ENCODE measurements at places on chromosomes 4 and X.

GRCh38 chrX:134632355-134632754, 25.9 kb downstream of the PLAC1 start:
- no peak for DNase-seq

DNA sequence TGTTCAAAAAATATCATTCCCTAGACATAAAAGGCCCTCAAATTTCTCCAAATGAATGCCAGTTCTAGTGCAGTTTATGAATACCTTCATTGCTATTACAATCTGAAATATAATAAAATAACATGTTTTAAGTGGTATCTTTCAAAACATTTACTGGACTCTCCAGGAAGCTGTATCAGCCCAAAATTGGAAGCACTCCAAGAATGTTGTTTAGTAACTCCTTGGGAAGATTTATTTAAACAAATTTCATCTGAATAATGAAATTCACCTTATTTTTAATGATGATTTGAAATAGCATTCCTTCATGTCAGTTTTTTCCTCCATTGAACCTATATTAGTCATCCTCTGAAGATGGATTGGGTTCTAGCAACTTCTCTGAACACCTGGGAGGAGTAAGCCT, 217.2 kb upstream of the PCDH18 start:
- DNase-seq: no peak

GRCh38 chrX:11451151-11451550, 157.9 kb downstream of the AMELX start:
- no peak for DNase-seq

DNA sequence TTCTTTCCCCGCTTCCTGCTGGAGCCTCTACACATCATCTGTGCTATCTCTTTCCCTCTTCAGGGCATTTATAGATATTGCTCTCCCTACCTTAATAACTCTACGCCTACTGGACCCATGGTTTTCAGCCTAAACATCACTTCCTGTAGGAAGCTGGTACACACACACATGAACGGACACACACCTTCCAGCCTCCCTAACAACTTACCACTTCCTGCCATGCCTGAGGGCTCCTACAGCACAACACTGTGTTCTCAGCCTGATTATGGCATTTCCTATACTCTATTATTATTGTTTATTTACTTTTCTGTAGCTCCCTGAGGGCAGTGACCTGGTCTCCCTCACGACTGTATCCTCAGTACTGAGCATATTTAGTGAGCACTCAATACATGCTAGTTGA, 163.6 kb upstream of the MAP3K15 start:
- no peak for DNase-seq

GRCh38 chrX:27968352-27968751, 12.9 kb downstream of the DCAF8L1 start:
- no peak for DNase-seq

- DNase-seq: no peak
Observed at GRCh38 chrX:134025986-134026545, 40.7 kb upstream of the GPC3 start.

GRCh38 chr4:137676357-137676998, 144.2 kb upstream of the PCDH18 start:
- DNase-seq: no peak

DNA sequence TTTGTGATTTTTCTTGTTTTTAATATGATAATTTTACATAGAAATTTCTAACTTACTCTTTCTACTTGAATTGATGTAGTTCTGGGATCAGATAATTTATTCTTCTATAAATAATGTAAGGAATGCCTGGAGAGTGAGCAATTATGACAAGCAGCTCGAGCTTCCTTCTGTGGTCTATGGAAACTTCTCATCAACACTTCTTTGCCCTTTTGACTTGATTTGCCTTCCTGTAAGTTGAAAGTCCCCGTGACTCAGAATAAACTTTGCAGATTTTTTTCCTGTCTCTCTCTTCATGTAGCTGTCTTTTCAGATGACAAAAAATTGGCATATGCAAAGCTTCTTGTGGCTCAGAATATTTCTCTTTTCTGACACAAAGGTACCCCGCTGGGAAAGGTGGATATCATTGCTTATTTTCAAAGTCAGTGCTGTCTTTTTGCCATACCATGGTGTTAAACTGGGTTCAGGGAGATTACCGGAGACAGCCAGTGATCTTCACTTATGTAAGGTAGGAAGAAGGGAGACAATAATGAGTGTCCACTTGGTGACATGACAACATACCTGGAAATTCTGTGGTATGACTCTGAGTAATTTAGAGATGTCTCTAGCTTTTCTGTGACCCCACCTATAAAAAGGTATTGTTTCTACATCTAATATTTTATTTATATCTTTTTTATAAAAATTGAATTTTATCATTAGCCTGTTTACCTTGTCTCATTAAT, 278.6 kb upstream of the GNPDA2 start:
- DNase-seq: no peak

DNA sequence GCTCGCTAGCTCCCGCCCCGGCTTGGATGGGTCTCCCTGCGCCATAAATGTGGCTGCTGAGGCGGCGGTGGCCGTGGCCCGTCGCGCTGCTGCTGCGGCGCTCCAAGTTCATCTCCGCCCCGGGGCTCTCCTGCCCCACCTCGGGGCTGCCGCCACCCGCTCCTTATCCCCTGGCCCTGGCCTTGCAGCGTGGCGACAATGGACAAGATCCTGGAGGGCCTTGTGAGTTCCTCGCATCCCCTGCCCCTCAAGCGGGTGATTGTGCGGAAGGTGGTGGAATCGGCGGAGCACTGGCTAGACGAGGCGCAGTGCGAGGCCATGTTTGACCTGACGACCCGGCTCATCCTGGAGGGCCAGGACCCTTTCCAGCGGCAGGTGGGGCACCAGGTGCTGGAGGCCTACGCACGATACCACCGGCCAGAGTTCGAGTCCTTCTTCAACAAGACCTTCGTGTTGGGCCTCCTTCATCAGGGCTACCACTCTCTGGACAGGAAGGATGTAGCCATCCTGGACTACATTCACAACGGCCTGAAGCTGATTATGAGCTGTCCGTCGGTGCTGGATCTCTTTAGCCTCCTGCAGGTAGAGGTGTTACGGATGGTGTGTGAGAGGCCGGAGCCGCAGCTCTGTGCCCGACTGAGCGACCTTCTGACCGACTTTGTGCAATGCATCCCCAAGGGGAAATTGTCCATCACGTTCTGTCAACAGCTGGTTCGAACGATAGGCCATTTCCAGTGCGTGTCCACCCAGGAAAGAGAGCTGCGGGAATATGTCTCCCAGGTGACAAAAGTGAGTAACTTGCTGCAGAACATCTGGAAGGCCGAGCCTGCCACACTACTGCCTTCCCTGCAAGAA, 763 bp downstream of the USP38 start:
- no peak for DNase-seq

DNA sequence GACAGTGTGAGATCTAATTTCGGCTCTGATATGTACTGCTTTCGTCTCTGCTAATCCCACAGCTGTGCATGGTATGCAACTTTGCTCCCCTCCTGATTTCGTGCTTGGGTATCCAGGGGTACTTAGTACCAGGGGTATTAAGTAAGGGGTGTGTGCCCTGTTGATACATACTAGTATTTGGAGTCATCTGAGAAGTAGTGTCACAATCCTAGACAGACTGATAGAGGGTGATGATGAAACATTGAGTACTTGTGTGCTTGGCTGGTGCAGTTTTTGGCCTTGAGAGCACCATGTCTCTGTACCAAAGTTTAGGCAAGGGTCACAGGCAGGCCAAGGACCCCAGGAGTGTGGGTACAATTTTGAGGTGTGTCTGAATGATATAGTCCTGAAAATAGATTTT, 10.9 kb downstream of the GPAT3 start:
- DNase-seq: no peak

DNA sequence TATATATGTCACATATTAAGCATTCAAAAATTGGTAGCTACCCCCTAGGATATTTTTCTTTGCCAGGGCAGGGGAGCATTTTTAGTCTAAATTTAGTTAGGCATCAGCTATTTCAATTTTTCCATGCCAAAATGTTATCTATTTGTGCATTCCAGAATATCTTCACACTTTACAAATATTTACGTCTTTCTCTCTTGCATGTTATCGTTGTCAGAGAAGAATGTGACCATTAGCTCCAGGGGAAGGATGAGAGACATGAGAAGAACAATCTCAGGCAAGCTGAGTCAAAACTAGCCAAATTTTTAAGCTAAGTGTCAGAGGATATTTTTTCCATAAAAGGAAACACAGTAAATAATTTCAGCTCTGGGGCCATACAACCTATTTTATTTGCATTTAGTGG, 885.0 kb upstream of the EPHA5 start:
- no peak for DNase-seq

- DNase-seq: peak; percentile 15
Observed at GRCh38 chrX:4043951-4044350, 330.5 kb upstream of the PRKX start.

DNA sequence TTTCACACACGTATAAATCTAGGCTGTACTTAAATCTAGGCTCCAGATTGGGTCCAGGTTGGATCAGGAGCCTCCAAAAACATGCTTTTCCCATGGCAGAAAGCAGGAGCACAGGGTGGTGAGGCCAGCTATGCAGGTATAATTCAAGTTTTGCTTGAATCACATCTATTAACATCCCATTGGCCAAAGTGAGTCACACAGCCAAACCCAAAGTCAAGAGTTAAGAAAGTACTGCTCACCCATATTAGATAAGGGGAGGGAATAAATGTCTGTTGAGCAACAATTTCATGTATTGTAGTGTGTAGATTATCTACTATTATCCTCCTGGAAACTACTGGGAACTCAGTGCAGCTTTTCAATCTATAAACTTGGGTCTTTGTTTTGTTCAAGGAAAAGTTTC, 12.8 kb downstream of the SUPT20HL2 start:
- no peak for DNase-seq

- no peak for DNase-seq
Observed at GRCh38 chr4:101678180-101678579, 112.3 kb upstream of the BANK1 start.

DNA sequence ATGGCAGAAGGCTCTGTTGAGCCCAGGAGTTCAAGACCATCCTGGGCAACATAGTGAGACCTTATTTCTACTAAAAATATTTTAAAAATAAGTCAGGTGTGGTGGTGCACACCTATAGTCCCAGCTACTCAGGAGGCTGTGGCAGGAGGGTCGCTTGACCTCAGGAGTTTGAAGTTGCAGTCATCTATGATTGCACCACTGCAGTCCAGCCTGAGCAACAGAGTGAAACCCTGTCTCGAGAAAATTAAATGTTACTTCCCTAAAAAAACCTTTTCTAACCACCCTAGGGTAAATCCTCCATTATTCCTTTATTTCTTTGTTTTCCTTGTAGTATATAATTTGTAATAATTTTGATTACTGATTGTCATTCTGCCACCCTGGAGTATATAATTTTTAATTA, 7.9 kb downstream of the FAM200B start:
- DNase-seq: no peak

DNA sequence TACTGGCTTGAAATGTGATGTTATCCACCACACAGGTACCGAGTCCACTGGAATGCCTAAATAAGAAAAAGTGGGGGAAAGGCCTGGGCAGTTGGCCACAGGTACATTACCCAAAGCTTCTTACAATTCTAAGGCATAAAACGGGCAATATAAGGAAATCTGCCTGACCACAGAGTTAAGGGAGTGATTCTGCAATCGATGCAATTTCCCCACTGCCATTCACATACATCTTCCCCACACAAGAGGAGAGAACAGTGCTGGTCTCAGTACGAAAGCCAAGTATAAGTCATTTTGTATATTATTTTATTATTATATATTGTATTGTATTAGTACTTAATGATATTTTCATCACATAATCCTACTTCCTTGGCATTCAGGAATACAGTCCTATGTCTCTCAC, 30.6 kb downstream of the RFC1 start:
- DNase-seq: no peak

GRCh38 chr4:11105715-11106114, 323.0 kb downstream of the HS3ST1 start:
- no peak for DNase-seq

GRCh38 chr4:72496119-72496518, 72.9 kb downstream of the ADAMTS3 start:
- no peak for DNase-seq

GRCh38 chr4:41638203-41638602, 100.2 kb downstream of the LIMCH1 start:
- no peak for DNase-seq

GRCh38 chrX:116114999-116115398, 55.5 kb upstream of the AGTR2 start:
- DNase-seq: no peak

- no peak for DNase-seq
Observed at GRCh38 chrX:1750267-1750666, 135.4 kb downstream of the ASMT start.

- no peak for DNase-seq
Observed at GRCh38 chr4:176817204-176817603, 24.5 kb upstream of the VEGFC start.

- DNase-seq: no peak
Observed at GRCh38 chrX:121666171-121666570, 618.8 kb downstream of the GLUD2 start.

DNA sequence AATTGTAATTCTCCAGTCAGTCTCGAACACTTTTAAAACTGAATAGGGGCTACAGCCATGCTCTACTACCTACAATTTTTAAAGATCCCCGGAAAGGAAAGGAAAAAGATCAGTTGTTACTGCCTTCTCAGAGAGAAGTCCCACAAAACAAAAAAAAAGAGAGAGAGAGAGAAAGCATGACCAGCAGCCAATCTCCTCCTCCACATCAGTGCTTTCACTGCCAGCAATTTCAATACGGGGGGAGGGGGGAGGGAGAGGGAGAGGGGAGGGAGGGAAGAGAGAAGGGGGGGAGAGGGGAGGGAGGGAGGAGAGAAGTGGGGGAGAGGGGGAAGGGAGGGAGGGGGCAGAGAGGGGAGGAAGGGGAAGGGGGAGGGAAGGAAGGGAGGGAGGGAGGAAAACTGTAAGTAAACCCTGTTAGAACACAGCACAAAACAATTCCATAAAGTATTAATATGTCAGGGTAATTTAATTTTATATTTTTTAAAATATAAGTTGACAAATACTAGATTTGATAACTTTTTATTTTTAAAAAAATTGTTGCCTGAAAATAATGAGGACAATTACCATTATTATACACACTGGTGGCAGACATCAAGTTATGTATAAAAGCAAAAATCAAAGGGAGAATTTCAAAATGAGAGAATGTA, 108.0 kb downstream of the LRBA start:
- DNase-seq: no peak

GRCh38 chr4:63105839-63106238, 1303.4 kb downstream of the TECRL start:
- DNase-seq: no peak

DNA sequence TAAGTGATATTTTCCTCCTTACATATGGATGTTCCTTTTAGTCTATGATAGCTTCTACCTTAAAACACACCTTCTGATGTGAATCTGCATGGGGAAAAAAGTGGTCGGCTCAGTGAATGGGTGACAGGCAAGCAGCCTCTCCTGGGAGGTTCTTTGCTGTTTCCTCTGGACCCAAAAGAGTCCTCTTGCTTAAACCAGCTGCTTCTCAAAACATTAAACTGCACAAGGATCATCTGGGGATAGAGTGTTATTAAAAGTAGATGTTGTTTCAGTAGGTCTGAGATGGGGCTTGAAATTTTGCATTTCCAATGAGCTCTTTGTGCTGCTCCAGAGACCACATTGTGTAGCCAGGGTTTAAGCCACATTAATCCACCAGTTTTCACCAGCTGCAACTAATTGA, 452.9 kb downstream of the IL1RAPL1 start:
- no peak for DNase-seq

- DNase-seq: no peak
Observed at GRCh38 chr4:119937746-119938145, 128.9 kb downstream of the MAD2L1 start.

GRCh38 chr4:163591614-163592020, 97.1 kb downstream of the TMA16 start:
- no peak for DNase-seq

Measured in NCI-H2029 treated with DMSO at 0.1 percent for 48 hours (cell line).